Stomach (tissue), 19 donors: ENCODE measurements at places on chromosomes 7 and 10. TPM values are rescaled to one million over a fixed set of nuclear protein-coding genes. Genes with fewer than 3 reads are reported as not detected.
A peak's percentile ranks its signal among the peaks of the same experiment; 100 is the strongest.

DNA sequence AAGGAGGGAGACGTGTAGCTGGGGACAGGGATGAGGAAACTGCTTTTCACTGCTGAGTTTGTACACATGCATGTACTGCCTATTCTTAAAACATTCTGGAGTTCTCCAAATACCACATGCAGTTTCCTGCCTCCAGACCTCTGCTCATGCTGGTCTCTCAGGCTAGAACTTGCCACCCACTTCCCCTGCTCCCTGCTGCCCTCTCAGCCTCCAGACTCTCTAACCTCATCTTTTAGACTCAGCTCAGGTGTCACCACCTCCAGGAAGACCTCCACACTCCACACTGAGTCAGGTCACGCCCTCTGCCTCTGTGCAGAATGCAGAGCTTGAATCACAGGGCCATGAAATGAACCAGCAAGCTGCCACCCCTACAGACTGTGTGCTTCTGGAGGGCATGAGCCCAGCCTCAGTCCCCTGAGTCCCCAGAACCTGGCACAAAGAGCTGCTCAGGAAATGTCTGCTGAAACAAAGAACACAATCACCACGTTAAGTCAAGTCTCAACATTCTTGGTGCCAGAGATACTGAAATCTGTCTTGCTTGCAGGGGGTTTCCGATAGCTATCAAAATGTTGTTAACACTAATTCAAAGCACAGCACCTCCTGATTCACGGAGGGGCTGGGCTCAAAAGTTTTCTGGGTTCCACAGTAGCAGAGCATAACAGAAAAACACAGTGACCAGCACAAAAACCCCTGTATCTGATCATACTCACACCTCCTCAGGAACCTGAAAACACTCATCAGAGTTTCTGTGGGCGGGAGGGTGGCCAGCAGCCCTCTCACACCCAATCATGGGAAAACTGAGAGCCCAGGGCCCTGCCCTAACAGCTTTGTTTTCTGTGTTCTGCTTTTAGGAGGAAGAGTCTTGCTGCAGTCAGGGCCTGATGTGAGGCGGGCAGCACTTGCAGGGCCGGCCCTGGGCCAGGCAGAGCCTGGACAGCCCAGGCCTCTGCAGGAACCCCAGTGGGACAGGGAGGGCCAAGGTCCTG lies 21.1 kb downstream of the FAM53B start:
- no peak for DNase-seq

DNA sequence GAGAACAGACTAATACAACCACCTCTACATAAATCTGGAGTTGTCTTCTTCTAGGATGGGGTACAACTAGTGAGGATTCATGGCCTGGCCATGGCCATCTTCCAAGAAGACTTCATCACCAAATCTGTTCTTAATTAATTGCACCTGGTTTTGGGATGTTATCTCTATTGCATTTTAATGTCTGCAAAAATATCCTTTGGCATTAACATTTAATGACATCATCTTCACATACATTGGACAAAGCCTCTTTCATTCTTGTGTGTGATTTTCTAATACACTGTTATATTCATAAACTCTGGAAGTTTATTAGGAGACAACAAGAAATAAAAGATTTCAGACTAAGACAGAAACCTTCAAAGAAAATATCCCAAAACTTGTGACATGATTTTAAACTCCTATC lies 124.2 kb upstream of the ABCB5 start:
- no peak for DNase-seq

DNA sequence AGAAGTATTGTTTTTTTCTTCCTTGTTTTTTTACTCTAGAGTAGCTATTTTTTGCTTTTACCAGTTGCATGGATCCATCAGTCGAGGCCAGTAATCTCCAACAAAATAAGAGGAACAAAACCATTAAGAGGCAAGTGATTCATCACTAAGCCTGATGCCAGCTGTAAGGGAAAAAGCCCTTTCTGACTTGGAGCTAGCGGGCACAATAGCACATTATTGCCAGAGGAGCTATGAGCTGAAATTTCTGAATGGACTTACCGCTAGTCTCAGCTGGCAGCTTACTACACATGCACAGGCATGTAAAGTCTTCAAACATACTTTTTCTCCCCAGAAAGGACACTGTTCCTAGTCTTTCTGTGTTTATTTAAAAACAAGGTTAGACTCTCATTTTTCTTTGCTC lies 41.6 kb upstream of the PTPRZ1 start:
- DNase-seq = peak; percentile 34

DNA sequence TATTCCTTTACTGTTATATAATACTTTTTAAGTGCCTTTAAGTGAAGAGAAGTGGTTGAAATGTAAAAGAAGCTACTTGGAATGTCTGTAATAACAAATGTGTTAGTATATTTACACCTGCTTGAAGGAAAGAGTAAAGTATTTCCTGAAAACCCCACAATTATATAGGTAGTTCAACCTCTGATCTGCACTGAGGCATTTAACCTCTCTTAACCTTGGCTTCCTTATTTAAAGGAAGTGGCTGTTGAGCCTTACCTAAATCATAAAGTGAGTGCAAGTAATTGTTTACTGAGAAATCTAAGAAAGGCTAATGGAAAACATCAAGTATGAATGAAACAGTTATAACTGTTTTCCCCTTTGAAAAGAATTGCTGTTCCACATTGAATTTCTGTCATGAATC lies 294.5 kb downstream of the ADK start:
- no peak for DNase-seq

GRCh38 chr7:69736126-69736810 lies 138.0 kb downstream of the AUTS2 start:
- DNase-seq = no peak

GRCh38 chr10:78539247-78539766 lies 505.6 kb downstream of the RPS24 start:
- no peak for DNase-seq

GRCh38 chr7:47466832-47467231 lies 115.1 kb downstream of the TNS3 start:
- no peak for DNase-seq

- DNase-seq = no peak
Measured at GRCh38 chr7:14936554-14936953, 34.0 kb upstream of the DGKB start.

DNA sequence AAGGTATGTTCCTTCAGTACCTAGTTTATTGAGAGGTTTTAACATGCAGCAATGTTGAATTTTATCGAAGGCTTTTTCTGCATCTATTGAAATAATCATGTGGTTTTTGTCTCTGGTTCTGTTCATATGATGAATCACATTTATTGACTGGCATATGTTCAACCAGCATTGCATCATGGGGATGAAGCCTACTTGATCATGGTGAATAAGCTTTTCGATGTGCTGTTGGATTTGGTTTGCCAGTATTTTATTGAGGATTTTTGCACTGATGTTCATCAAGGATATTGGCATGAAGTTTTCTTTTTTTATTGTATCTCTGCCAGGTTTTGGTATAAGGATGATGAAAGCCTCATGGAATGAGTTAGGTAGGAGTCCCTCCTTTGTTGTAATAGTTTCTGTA lies 204.0 kb upstream of the GNAI1 start:
- no peak for DNase-seq

GRCh38 chr7:129958643-129959470 lies 6.1 kb upstream of the UBE2H start:
- DNase-seq = peak; percentile 79

DNA sequence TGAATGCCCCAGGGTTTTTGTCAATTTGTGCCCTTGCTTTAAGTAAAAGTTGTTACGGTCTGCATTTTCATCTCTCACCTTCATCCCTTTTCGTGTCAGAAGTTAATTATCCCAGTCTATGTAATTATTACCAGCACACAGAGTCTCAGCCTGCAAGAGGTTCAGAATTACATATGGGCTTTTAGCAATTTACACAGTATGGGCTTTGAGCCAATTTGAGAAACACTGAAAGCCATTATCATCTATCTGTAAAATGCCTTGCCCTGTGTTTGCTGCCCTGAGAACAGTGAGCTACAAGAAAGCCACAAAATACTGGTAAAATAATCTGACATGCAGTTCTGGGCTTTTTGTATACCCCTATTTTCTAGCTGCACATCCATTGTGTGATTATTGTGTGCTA lies 125.6 kb upstream of the STEAP4 start:
- no peak for DNase-seq

GRCh38 chr10:14425034-14425433 lies 94.3 kb upstream of the FRMD4A start:
- DNase-seq = no peak

DNA sequence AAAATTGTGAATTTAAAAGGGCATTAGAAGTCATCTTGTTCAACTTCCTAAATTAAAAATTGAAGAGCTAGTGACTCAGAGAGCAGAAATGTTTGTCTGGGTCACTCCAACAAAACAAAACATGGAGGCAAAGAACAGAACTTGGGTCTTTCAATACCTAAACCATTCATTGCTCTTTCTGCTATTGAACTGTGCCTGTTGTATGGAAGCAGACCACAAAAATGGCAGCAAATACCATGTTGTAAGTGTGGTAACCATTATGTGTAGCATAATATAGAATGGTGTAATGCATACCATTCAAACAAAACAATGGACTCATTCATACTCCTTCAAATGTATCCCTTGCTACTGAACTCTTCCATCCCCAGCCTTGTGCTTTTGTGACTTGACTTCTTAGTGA lies 360.2 kb upstream of the NRG3 start:
- no peak for DNase-seq

DNA sequence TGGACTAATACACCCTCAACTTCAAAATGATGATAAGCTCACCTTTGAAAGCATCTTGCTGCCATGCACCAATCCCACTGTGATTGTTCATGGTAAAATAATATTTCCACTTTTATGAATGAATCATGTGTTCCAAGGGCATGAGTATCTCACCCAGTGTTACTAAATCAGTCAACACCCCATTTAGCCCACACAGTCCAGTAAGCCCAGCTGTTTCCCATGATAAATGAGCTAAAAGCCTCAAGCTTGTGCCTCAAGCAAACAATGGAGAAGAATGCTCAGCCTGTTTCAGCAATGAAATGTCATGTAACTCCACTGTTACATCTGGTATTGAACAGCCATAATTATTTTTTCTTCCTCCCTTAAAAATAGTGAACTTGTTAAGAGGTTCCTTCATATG lies 442.5 kb downstream of the XPNPEP1 start:
- peak; percentile 14 for DNase-seq

- DNase-seq = no peak
Measured at GRCh38 chr7:55187701-55188491, 169.1 kb downstream of the EGFR start.

DNA sequence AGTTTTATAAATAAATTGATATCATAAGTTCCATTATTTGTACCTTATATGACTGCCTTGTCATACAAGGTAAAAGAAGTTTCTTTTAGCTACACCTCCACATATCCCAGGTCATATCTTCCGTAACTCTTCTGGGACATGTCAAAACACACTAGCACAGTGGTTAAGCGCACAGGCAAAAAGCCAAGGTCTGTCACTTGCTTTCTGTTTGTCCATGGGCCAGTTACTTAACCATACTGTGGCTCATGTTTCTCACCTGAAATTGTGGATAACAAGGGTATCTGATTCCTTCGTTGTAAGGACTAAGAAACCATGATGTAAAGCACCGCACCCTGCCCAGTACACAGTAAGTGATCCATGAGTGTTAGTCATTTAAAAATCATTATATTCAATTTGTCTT lies 56.2 kb downstream of the SEMA3D start:
- DNase-seq = no peak

GRCh38 chr7:29806208-29806994 lies at the start of gene WIPF3:
WIPF3 (plus strand) TSS chr7:29806508; CDS start chr7:29834725, 28,217 bp downstream.
- DNase-seq = peak; percentile 83

GRCh38 chr10:12279281-12279680 lies 70.1 kb upstream of the CAMK1D start:
- no peak for DNase-seq

DNA sequence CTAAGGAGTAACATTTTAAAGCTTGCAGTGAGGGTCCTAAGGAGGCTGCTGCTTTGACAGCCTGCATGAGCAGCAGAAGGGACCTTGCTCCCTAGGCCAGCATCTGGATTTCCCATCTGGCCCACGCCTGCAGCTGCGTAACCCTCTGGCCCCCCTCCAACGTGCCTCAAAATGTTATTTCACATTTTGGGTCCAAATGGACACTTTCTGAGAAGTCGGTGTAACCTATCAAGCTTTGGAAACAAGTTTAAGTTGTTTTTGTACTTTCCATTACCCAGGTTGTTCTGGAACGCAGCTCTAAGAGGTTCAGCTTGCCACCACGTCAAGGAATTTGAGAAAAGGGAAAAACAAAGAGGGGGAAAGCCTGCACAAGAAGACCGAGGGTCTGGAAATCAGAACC lies 338.3 kb downstream of the KCNMA1 start:
- no peak for DNase-seq

- no peak for DNase-seq
Measured at GRCh38 chr7:96102096-96102811, 219.6 kb downstream of the SLC25A13 start.

- no peak for DNase-seq
Measured at GRCh38 chr10:121469797-121470606, 128.2 kb downstream of the FGFR2 start.

GRCh38 chr7:27240015-27240731 lies 2.4 kb upstream of the EVX1 start:
- no peak for DNase-seq

DNA sequence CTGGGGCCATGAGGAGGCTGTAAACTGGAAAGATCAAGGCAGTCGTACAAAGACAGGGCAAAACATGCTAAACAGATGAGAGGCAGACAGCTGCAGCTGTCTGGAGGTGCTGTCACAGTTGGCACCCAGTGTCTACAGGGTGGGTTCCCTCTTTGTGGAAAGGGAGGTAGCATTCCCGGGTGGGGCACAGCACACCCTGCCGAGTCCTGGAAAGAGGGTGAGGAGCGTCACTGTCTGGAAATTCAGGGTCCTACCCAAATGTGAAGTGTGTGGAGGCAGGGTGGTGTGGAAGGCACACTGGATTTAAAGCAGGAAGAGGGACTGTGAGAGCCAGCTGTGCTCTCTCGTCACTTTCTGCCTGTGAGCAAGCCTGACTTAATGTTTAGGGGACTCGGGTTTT lies 356.2 kb downstream of the SDK1 start:
- no peak for DNase-seq

- DNase-seq = no peak
Measured at GRCh38 chr7:35463176-35463700, 209.3 kb upstream of the TBX20 start.

- DNase-seq = no peak
Measured at GRCh38 chr7:128791972-128792327, 182 bp downstream of the CCDC136 start.

Gene PDZD7
- not detected for total RNA-seq

Gene EMX2
- total RNA-seq = not detected

Gene CLRN3
- 15.4 TPM for total RNA-seq

Gene CTAGE4
- 17.8 TPM for total RNA-seq

Gene IFIT1
- 1.7 TPM for total RNA-seq

Gene WIPF3
- total RNA-seq = 1.3 TPM

Gene ZWINT
- 4.5 TPM for total RNA-seq

Gene ZSCAN25
- 13.8 TPM for total RNA-seq

Gene CYP2C19
- total RNA-seq = 135 TPM

Gene PNLIPRP2
- total RNA-seq = not detected

Gene SLC18A2
- 49.6 TPM for total RNA-seq

Gene VWDE
- total RNA-seq = 1.5 TPM
